ENCODE measurements at places on chromosomes 12 and 14.

GRCh38 chr12:22653791-22654190, 28.8 kb downstream of the ETNK1 start:
- DNase-seq, result no peak

DNA sequence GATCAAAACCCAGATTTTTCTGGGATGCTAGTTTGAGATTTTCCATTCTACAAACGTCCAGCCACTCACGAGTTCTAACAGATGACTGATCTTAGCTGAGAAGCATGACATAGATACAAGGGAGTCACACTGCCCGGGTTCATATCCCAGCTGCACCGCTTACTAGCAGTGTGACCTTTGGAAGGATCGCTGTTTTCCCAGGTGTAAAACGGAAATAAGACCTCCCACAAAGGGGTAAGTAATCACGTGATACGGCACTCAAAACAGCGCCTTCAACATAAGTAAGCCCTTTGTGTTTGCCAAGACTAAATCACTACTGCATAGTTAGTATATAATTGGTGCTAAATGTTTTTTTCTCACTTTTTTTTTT, 624 bp upstream of the PWP1 start:
- no peak for DNase-seq

DNA sequence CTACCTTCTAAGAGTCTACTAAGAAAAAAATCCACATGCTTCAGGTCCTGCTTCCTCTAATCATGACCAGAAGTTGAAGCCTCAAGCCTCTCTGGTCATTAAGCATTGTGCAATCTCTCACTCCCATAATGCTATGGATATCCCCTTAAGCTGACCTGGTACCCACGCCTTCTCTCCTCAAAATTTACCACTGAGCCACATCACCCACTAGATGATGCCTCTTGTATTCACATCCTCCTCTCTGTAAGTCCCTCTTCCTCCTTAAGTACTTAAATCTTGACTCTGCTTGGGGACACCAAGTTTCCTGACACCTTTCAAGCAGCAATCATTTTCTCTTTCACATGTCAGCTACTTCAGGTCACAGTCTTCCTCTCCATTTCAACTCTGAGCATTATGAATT, 9.8 kb downstream of the GALNT4 start:
- DNase-seq, result no peak

DNA sequence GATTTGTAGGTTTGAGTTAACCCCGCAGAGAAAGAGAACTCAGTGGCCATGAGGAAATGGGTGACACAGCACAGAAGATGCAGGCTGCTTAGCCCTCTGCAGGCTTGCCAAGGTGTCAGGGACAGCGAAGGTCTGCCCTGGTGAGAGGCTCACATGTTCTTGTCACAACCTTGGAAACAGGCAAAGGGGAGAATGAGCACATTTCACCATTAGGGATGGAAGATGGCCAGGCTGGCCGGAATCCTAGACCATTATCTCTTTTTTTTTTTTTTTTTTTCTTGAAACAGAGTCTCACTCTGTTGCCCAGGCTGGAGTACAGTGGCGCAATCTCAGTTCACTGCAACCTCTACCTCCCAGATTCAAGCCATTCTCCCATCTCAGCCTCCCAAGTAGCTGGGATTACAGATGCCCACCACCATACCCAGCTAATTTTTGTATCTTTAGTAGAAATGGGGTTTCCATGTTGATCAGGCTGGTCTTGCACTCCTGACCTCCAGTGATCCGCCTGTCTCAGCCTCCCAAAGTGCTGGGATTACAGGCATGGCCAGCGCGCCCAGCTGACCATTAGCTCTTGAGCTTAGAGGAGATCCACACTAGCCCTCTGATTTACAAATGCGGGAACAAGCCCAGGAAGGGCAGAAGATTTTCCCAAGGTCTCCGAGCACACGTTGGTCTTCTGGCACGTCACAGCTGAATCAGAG, 34.6 kb downstream of the LTBP2 start:
- no peak for DNase-seq

- DNase-seq, result no peak
Observed at GRCh38 chr14:34256223-34256622, 205.8 kb downstream of the SPTSSA start.

DNA sequence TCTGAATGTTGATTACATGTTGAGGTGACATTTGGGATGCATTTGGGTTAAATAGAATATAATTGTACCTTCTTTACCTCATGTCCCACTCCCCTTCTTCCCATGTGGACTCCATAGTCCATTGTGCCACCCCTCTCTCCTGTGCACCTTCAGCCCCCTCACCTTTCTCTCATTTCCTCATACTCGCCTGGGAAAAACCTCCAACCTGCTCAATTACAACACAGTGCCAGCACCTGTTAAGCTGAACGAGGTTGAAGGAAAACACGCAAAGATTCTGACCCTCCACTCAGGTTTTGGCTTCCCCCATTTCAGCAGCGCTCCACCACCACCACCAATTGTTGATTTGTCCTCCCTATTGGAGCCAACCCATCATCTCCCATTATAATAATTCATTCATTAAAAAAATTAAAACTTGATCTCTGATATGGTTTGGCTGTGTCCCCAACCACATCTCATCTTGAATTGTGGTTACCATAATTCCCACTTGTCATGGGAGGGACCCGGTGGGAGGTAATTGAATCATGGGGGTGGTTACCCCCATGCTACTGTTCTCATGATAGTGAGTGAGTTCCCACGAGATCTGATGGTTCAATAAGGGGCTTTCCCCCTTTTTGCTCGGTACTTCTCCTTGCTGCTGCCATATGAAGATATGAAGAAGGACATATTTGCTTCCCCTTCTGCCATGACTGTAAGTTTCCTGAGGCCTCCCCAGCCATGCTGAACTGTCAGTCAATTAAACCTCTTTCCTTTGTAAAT, 33.7 kb upstream of the PPP2R5C start:
- DNase-seq, result no peak

DNA sequence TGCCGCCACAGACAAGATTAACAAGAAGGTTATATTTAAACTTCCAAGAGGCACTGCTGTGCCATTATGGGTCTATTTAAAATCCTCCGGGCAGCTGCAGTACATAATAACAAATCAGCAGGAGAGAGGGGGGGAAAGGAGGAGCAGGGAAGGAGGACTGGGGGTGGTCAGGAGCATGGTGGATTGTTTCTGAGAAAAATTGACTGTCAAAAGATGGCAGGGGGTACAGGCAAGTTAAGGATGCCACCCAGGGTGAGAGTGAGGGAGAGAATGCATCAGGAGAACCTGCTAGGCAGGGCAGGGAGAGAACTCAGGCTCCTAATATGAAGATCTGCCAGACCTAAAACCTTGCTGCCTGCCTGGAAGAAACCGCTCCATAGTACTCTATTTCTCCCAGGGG, 181.8 kb downstream of the GRIN2B start:
- DNase-seq, result no peak

DNA sequence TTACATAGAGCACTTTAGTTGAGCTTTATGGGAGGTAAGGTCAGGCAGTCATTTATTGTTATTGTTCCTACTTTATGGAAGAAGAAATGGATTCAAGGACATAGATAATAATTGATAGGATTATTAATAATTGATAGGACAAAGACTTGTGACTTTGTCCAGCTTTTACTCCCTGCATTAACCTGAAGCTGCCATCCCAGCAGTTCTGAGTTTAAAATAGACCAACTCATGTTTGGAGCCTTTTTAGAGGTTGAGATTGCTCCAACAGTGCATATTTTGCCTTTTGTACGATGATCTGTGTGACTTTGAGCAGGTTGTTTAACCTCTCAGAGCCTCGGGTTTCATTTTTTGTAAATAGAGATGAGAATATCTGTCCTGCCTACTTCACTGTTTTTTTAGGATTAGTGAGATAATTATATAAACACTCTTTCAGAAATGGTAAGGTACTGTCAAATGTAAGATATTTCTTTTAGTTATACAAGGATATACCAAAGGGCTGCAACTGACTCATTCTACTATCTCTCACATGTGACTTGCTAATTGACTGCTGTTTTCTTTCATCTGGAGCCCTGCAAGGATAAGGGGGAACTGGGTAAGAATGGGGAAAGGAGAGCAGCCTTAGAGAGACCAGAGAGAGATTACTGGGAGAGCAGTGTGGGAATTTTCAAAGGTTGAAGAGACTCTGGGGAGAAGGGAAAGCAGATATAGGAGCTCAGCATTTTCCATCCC, 15.3 kb downstream of the WDR20 start:
- DNase-seq, result no peak

- no peak for DNase-seq
Observed at GRCh38 chr14:59819446-59820088, 51.0 kb downstream of the RTN1 start.

GRCh38 chr12:72082986-72083820, 144.6 kb downstream of the TPH2 start:
- DNase-seq, result no peak

GRCh38 chr14:43803076-43803689, 703.9 kb downstream of the FSCB start:
- DNase-seq, result no peak

- DNase-seq, result no peak
Observed at GRCh38 chr12:53871367-53871766, 67.3 kb upstream of the HOXC13 start.

- no peak for DNase-seq
Observed at GRCh38 chr14:29757188-29757680, 170.4 kb downstream of the PRKD1 start.

- no peak for DNase-seq
Observed at GRCh38 chr12:42458575-42458974, 131.0 kb downstream of the PRICKLE1 start.

GRCh38 chr14:79960288-79960687, 251.0 kb downstream of the DIO2 start:
- no peak for DNase-seq

DNA sequence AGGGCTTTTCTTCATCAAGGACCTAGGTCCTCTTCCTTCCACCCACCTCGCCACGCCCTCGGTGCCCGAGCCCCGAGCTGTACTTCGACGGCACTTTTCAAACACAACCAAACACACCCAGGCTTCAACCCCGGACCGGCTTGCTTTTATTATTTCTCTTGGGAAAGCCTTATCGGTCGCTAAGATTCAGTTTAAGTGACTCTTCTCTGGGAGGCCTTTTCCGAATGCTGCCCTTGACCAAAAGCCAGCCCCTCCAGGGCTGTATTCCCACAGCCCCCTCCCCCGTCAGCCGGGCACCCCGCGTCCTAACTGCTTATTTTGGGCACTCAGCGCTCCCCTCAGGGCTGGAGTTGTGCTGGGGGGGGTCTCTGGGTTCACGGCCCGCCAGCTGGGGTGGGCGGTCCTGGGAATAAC, 644 bp upstream of the PPP4R4 start:
- DNase-seq, result no peak

- DNase-seq, result no peak
Observed at GRCh38 chr12:110015132-110015531, 15.9 kb downstream of the ANKRD13A start.

DNA sequence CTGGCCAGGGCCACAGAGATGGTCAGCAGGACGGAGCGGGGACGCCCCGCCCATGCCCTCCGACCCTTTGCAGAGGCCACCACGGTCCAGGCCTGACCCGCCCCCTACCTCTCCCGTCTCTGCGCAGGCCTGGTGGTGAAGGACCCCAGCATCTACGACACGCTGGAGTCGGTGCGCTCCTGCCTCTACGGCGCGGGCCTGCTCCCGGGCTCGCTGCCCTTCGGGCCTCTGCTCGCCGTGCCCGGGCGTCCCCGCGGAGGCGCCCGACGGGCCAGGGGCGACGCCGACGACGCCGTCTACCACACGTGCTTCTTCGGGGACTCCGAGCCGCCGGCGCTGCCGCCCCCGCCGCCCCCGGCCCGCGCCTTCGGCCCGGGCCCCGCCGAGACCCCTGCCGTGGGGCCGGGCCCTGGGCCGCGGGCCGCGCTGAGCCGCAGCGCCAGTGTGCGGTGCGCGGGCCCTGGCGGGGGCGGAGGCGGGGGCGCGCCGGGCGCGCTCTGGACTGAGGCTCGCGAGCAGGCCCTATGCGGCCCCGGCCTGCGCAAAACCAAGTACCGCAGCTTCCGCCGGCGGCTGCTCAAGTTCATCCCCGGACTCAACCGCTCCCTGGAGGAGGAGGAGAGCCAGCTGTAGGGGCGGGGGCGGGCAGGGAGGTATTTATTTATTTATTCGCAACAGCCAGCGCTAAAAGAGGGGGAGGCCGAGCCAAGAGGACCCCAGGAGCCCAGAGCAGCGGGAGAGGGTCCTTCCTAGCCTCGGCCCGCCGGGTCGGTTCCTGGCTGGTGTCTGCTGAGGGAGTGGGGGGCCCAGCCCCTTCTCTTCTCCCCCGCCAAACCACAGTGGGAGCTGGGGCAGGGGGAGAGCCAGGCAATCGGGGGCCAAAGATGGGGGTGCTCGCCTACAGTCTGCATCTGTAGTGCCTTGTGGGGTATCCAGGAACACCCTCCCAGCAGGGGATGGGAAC, 8.1 kb downstream of the TAMALIN start:
- no peak for DNase-seq

- DNase-seq, result no peak
Observed at GRCh38 chr12:93954166-93955112, 193.9 kb upstream of the PLXNC1 start.

- DNase-seq, result no peak
Observed at GRCh38 chr14:61671082-61671481, 24.2 kb upstream of the HIF1A start.

DNA sequence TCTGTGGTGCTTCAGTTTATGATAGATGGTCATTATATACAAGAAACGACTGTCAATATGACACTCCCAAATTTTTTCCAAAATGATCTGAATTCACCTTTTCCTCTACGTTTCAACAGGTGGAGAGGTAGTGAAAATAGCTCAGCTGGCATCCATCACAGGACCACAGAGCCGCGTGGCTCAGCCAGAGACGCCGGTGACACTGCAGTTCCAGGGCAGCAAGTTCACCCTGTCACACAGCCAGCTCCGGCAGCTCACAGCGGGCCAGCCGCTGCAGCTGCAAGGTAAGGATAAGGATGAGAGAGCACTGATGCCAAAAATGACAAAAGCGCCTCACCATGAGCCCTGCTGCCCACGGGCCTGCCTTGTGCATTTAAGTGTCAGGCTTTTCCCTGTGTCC, 73.9 kb downstream of the EP400 start:
- DNase-seq, result no peak

DNA sequence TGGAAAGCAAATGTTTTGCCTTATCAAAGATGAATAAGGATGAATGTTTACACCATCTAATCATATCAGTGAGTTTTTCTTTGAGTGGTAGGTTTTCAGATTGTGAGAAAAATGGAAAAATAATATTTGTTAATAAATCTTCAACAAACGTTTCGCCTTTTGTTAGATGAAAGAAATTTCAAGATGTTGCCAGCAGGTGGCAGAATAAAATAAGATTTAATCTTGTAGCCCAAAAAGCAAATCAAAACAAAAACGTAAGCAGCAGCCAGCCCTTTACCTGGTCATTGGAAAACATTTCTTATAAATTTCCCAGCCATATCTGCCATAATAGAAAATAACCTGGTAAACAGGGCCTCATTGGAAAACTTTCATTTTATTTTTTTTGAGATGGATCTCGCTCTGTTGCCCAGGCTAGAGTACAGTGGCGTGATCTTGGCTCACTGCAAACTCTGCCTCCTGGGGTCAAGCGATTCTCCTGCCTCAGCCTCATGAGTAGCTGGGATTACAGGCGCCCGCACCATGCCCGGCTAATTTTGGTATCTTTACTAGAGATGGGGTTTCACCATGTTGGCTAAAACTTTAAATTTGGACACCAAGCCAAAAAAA, 15.4 kb upstream of the TMEM120B start:
- no peak for DNase-seq

- DNase-seq, result no peak
Observed at GRCh38 chr12:7091660-7092228, 501 bp downstream of the C1R start.

- no peak for DNase-seq
Observed at GRCh38 chr14:64685371-64686281, 18.6 kb upstream of the PLEKHG3 start.
